ENCODE measurements at places on chromosomes 1 and 21.

DNA sequence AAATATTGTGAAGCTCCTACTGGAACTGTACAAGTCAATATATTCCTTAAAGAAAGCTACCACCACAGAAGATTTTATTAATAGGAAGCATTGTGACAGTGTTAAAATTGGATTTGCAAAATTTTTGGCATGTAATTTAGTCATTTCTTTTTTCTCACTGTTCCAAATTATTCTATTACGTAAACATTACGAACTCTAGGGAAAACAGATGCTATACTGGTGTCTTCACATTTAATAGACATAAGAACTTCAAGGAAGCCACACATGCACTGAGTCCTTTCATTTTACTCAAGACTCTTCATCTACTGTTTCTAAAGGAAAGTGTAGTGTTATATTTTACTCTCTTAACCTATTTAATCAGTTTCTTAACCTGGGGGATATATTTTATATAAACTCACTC is 135.4 kb downstream of the HMCN1 start:
- no peak for DNase-seq

- DNase-seq: no peak
Observed at GRCh38 chr1:31712068-31712467, 8.3 kb upstream of the COL16A1 start.

- no peak for DNase-seq
Observed at GRCh38 chr1:94504601-94505000, 37.0 kb downstream of the F3 start.

GRCh38 chr1:169043823-169044222 is 62.7 kb upstream of the ATP1B1 start:
- DNase-seq: no peak

DNA sequence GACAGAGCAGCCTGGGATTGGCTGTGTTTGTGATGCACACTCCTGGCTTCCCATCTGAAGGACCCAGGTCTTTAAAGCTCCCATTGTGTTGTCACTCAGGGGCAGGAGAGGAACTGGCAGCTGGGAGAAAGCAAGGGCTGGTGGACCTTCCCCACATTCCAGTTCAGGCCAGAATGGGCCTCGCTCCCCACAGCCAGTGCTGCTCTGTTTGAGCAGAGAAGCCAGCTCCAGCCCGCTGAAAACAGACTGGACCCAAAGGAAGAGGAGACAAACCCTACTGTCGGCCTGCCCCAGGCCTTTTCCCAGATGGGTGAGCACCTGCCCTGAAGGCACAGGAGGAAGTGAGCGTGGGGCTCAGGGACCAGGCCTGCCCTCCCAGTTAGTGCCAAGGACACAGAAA is 499.4 kb downstream of the NPHP4 start:
- DNase-seq: no peak

DNA sequence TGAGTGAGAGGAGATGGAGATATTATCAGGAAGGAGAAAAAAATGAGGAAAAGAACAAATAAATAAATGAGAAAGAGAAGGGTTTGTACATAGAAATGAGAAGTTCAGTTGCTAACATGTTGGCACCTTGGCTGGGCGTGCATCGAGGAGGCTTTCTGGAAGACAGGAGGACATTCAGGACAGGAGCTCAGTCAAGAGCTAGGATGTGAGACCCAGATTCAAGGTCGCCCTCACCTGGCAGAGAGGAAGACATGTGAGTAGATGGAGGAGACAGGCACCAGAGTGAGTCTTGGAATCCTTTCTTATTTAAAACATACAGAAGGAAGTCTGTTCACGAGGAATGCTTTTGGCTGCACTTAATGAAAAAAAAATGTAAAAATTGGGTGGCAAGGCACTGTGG is 640.9 kb downstream of the NPHP4 start:
- DNase-seq: no peak

DNA sequence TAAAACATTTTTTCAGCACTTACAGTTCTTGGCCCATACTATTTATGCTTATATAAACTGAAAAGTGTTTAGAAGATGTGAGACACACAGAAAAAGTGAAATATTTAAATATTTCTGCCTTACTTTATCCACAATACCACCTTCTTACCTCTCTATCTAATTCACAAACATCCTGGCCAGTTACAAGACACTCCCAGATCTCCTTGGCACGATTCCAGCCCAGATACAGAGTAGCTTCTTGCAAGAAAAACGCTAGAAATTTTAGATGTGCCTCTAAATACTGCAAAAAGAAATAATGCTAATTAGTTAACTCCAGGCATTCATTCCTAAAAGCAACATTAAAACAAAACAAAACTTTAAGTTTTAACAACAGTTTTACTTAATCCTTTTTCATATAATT is 68.4 kb downstream of the USP24 start:
- no peak for DNase-seq
